ENCODE measurements at places on chromosomes 4 and X.
A peak's percentile ranks its signal among the peaks of the same experiment; 100 is the strongest.

DNA sequence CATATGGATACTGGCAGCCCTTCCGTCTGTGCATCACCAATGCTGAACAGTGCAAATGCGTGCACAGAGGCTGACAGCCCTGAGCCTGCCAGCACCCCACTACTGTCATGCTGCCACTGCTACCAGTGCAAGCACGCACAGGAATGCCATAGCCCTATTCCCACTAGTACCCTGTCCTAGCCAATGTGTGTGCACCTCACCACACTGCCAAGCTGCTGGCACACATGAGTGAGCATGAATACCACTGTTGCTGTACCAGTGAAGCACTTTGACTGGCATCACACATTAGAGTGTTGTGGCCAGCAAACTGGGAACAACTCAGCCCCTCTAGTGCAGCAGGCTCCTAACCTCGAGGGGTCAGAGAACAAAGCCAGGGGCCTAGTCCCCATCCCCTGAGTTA is 102.9 kb upstream of the PCDH10 start:
- no peak overlapping the region for H3K27ac ChIP-seq
- H3K36me3 ChIP-seq = no peaks in the 10 kb centered on the region
- DNase-seq = no peak
- no peaks in the 10 kb centered on the region for H3K27me3 ChIP-seq

DNA sequence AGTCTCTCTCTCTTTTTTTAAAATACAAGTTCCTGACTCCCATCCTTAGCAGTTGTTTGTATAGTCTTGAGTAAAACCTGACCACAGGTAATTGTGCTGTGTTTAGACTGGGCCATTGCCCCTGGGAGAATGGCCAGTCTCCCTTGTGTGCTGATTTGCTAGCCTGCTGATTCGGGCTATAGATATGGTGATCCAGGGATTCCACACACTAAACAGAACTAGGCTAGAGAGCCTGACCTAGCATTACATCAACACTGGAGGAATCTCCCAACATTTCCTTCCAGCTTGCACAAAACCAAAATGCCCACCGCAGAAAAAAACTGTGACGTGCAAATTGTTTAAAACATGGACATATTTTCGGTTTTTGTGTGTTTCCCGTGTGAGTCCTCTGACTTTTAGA is 5.1 kb downstream of the UPRT start:
- H3K27ac ChIP-seq = no peak overlapping the region
- no peak overlapping the region for H3K4me3 ChIP-seq
- H3K36me3 ChIP-seq = no peaks in the 10 kb centered on the region
- no peaks in the 10 kb centered on the region for H3K4me1 ChIP-seq
- DNase-seq = no peak
- H3K27me3 ChIP-seq = no peaks in the 10 kb centered on the region

DNA sequence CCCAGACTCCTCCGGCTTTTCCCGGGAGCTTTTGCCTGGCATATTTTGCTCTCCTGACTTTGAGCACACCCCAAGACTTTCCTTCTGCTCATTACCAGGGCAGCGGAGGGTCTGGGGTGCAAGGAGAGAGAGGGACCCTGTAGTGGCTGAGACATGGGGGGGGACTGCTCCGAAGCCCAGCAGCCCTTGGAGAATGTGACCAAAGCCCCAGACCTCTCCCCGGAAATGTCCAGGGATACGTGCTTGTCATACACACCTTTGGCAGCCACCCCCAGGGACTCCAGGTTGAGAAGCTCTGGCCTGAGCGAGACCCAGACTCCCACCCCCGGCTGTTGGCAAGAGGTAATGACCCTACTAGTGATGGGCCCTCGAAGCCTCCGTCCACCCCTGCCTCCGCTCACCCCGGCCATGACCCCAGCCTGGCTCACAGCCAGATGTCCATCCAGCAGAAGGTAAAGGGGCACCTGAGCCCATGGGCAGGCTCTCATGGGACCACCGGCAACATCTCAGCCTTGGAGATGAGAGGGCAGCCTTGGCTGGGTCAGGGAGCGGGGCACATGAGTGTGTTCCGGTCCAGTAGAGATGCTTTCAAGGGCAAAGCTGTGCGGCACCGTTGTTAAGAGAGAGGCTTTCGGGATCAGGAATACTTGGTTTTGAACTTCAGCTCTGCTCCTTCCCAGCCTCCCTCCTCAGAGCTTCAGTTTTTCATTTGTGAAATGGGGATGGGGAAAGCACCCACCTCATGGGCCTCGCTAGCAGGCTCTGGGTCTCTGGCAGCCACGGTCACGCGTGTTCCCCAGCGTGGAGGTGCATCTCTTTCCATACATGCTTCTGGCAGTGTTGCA is 2.0 kb downstream of the PSAPL1 start:
- no peak overlapping the region for H3K27ac ChIP-seq
- H3K4me1 ChIP-seq = no peaks in the 10 kb centered on the region
- no peaks in the 10 kb centered on the region for H3K36me3 ChIP-seq

GRCh38 chr4:78612398-78613178 is 61.0 kb downstream of the ANXA3 start:
- no peak overlapping the region for H3K27ac ChIP-seq
- no peak overlapping the region for H3K4me3 ChIP-seq
- H3K27me3 ChIP-seq = no peaks in the 10 kb centered on the region
- peaks cover 47% of the 10 kb centered on the region for H3K4me1 ChIP-seq
- peak; percentile 63 for DNase-seq

DNA sequence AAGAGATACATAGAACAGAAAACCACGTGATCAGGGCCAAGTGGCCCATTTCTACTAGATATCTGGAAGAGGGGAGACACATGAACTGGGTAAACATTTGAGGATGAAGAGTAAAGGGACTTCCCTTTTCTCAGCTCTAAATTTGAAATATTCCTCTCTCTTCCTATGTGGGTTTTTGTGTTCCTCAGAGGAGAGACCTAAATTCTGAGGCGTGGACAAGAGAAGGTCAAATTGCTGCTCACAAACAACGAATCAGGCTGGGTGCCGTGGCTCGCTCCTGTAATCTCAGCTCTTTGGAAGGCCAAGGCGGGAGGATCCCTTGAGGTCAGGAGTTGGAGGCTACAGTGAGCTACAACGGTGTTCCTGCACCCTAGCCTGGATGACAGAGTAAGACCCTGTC is 216.0 kb downstream of the PTTG2 start:
- no peaks in the 10 kb centered on the region for H3K27me3 ChIP-seq
- no peak for DNase-seq
- H3K27ac ChIP-seq = peak overlapping the region; percentile 98
- peaks cover 52% of the 10 kb centered on the region for H3K4me1 ChIP-seq
- no peak overlapping the region for H3K4me3 ChIP-seq

- no peak overlapping the region for H3K27ac ChIP-seq
- no peak overlapping the region for H3K4me3 ChIP-seq
- no peaks in the 10 kb centered on the region for H3K36me3 ChIP-seq
- no peak for DNase-seq
- H3K4me1 ChIP-seq = no peaks in the 10 kb centered on the region
Observed at GRCh38 chr4:67451464-67451863, 93.8 kb downstream of the CENPC start.

DNA sequence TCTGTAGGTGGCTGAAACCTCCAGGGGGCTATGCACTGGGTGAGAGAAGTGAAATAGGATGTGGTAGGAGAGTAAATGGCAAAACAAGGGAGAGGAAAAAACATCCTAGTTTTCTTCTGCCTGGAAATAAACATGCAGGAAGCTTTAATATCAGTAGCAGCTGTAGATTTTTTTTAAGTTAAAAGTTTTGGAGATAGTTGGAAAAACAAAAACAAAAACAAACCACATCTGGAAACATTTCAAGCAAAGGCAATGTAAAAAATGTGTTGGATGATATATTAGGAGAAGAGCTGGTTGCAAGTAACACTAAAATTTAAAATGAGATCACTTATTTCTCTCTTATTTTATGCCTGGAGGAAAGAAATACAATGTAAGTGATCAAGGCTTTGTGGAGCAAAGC is 388.0 kb downstream of the SPRY1 start:
- no peaks in the 10 kb centered on the region for H3K27me3 ChIP-seq
- no peak overlapping the region for H3K4me3 ChIP-seq
- H3K36me3 ChIP-seq = no peaks in the 10 kb centered on the region
- H3K27ac ChIP-seq = no peak overlapping the region
- no peaks in the 10 kb centered on the region for H3K4me1 ChIP-seq
